ENCODE measurements at places on chromosomes 7 and 10. TPM values are rescaled to one million over a fixed set of nuclear protein-coding genes. Genes with fewer than 3 reads are reported as not detected.

DNA sequence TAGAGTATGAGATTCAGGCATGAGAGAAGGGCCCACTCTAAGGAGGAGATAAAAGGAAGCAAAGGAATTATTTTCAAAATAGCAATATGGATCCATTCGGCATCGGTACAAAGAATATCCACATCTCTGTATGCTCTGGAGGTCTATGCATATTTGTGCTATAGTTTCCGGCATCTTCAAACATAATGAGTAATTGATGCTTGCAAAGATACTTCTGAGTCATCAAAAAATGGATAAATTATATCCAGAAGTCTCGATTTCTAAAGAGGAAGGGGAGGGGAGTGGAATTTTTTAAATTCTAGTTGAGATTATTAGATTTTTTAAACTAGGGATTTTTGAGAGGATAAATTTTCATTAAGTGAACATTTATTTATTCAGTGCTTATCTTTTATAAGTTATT is 72.9 kb upstream of the KIAA1217 start:
- H3K36me3 ChIP-seq: no peaks in the 10 kb centered on the region
- H3K27ac ChIP-seq: no peak overlapping the region
- no peak overlapping the region for H3K4me3 ChIP-seq
- no peak for DNase-seq
- H3K27me3 ChIP-seq: no peaks in the 10 kb centered on the region
- H3K4me1 ChIP-seq: no peaks in the 10 kb centered on the region

The NKX1-2 gene
- total RNA-seq: 3.4 TPM

GRCh38 chr7:2851497-2851896 is 7.4 kb upstream of the GNA12 start:
- no peak overlapping the region for H3K27ac ChIP-seq
- H3K36me3 ChIP-seq: no peaks in the 10 kb centered on the region
- DNase-seq: no peak
- no peak overlapping the region for H3K4me3 ChIP-seq
- no peaks in the 10 kb centered on the region for H3K27me3 ChIP-seq
- 0 out of 2 replicates have a peak, but pooled peaks cover 6% of the 10 kb centered on the region for H3K4me1 ChIP-seq

- H3K4me1 ChIP-seq: no peaks in the 10 kb centered on the region
- no peaks in the 10 kb centered on the region for H3K27me3 ChIP-seq
- no peak for DNase-seq
- no peak overlapping the region for H3K27ac ChIP-seq
These were observed 149.8 kb downstream of the HBP1 start for GRCh38 chr7:107318523-107319160.

Data from HCT116 (cell line).